Astrocyte of the spinal cord (primary cell): ENCODE measurements at places on chromosomes 2 and 18.

DNA sequence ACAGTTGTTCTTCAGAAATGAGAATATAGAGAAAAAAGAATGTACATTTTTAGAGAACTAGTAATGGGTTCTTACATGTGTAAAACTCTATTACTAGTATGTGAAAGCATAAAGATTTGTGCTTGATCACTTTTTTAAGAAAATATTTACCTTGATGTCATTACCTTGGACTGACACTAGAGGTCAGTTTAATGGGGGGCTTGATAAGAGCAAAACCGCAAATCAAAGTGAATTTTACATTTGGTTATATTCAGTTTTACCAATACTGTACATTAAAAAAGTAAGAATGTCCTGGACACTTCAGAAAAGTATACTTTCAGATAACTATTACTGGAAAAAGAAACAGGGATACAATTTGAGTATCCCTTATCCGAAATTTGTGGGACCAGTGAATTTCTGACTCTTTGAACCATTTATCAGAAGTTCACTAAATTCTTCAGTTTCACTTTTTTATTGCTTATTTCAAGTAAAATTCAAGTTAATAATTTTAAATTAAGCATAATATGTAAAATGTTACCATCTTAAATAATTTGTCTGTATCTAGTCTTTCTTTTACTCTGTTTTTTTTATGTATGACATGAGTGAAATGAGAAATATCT lies 1149.5 kb downstream of the DSC3 start:
- peak; percentile 31 for DNase-seq

GRCh38 chr2:153645599-153645998 lies 167.0 kb upstream of the RPRM start:
- DNase-seq: no peak

- no peak for DNase-seq
Observed at GRCh38 chr2:82690757-82691411, 1768.2 kb downstream of the SUCLG1 start.

DNA sequence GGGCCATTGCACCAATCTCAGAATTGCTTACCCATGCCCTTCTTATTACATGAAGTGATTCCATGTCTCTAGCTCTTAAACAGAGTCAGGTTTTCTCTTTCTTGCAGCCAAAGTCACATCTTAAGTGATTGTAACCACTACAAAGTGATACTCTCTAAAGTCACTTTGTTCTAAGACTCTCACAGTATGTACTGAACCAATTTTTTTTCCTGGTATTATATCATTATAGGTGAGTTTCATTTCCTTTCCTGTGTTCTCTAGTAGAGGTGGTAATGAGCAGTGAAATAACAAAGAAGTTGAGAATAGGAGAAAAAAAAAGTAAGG lies 66.3 kb upstream of the DARS1 start:
- no peak for DNase-seq

DNA sequence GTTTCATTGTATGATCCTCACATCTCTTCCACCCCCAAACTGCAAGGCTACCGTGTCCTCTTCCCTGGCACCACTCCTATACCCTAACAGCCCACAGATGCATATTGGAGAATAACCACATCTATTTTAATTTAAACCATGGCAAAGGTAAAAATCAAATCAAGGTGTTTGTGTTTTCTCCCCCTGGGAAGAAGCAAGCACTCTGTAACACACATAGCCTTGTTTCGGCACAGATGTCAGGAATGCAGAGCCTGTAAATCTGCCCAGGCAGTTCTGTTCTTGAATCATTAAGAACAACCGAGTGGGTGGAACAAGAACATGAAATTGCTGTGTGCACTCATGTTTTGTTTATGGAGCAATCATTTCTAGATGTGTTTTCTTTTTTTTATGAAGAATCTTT lies 6.8 kb upstream of the COX7A2L start:
- no peak for DNase-seq

DNA sequence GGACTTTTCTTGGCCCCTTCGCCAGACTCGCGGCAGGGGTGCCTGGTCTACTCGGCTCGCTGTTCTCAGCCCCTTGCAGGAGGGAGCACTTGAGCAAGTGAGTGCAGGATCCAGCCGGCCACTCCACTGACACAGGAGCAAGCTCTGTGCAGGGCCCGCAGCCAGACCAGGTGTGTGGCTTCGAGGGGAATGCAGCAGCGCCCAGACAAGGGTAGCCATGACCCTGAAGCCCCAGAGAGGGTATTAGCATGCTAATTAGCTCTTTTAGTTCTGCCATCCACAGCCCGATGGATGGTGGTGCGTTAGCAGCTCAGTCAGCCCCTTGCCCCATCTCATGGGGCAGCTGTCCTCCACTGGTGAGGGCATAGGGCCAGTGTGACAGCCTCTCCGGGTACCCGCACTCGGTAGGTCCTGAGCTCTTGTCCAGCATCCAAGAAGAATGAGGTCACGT lies 103.2 kb upstream of the HS6ST1 start:
- no peak for DNase-seq

DNA sequence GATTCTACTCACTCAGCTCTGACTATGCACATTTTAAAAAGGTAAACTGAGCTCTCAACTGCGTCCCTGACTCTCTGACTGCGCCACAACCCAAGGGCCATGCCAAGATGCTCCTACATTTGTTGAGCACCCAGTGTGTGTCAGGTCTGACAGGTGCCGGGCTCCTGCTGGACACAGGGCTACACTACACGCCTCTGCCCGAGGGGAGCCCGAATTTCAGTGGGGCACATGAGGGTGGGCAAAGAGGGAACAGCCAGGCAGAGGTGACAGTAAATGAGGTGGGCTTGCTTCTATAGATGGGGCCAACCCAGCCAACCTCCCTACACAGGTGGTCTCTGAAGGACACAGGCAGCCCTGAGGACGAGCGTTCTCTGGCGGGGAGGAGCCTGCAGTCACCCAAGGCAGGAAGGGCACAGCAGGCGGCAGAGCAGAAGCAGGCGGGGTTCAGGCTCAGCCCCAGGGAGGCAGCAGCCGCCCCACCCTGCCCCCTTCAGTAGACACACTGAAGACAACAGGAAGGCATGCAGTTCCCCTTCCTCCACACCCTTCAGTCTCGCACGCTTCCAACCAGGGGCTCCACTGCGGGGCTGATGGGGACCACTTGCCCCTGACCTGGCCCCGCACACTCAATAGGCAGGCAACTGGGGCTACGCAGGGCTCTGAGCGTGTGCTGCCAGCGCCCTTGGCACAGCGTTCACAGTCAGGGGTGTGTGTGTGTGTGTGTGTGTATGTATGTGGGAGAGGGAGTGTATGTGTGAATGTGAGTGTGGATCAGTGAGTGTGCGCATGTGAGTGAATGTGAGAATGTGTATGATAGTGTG lies 98.4 kb downstream of the UXS1 start:
- no peak for DNase-seq
